Brain pericyte (primary cell): ENCODE measurements at places on chromosomes 3 and 15.
A peak's percentile ranks its signal among the peaks of the same experiment; 100 is the strongest.

- no peak for DNase-seq
Observed at GRCh38 chr3:144491333-144491732, 519.7 kb downstream of the DIPK2A start.

DNA sequence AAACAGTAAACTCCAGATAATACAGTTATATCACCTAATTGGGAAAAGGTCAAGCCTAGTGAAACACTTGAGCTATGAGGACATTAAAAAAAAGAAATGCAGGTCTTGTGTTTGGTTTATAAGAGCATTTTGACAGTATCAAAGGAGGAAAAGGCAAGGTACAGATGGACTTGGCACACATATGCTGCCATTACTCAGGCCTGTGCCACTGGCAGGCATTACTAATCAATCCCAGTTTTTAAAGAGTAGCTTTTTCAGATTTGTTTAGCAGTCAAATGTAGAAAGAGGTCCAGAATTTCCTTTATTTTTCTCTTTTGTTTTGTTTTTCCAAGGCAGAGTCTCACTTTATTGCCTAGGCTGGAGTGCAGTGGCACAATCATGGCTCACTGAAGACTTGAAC lies 38.9 kb downstream of the MDFIC2 start:
- no peak for DNase-seq

- no peak for DNase-seq
Observed at GRCh38 chr15:66705277-66706146, 3.5 kb downstream of the SMAD6 start.

- DNase-seq, result peak; percentile 52
Observed at GRCh38 chr15:45637552-45638033, 2.8 kb downstream of the SQOR start.

- no peak for DNase-seq
Observed at GRCh38 chr15:50556642-50557371, 10.3 kb upstream of the USP50 start.

- no peak for DNase-seq
Observed at GRCh38 chr3:44058022-44058867, 183.4 kb upstream of the TOPAZ1 start.

GRCh38 chr15:99253381-99254090 lies 2.3 kb downstream of the LRRC28 start:
- no peak for DNase-seq

GRCh38 chr3:82509106-82509842 lies 747.8 kb upstream of the GBE1 start:
- DNase-seq, result no peak
